ENCODE measurements at places on chromosomes 1 and 21.

- peak; percentile 29 for DNase-seq
Measured at GRCh38 chr1:205680073-205680851, at the start of gene SLC45A3. Gene SLC45A3, minus strand, starts transcription at chr1:205680509. Its CDS starts 15,853 bp downstream, at chr1:205664656.

DNA sequence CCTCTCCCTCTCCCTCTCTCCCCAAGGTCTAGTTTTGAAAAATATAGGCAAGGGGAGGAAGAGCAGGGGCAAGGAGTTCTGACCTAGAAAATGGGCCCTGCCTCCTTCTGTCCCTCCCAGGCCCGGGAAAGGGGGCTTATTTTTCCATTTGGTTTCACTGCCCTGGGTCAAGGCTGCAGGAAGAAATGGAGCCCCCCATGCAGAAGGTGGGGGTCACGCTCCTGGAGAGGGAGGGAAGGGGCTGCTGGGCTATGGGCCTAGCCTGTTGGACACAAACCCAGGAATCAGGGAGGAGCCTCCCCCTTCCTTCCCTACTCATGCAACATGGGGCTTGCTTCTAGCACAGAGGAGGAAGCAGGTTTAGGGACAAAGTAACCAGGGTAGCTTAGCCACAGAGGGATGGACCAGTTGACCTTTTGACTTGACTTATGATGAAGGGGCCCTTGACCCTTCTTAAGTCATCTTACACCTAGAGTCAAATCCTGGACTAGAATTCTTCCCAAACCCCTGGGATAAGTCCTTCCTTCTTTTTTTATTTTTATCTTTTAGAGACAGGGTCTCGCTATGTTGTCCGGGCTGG lies 70.4 kb upstream of the SSBP3 start:
- no peak for DNase-seq

GRCh38 chr21:33753886-33754285 lies 111.6 kb downstream of the ITSN1 start:
- DNase-seq = no peak

DNA sequence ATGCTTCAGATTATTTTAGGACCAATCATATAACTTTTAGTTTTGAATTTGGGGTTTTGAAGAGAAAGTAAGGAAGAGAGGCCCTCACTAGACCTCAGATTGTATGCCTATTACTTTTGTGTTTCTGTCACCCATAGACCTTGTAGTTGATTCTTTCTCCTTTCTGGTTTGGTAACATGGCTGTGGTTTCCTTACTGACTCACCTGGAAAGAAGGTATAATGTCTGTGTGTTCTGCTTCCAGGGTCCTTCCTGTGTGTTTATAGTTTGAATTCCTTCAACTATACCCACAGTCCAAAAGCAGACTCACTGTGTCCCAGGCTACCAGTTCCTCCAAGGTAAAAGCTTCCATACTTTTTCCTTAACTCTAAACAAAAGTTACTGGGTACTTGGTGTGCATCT lies 8.1 kb downstream of the SLC44A3 start:
- no peak for DNase-seq

- DNase-seq = no peak
Measured at GRCh38 chr1:169027607-169028320, 78.7 kb upstream of the ATP1B1 start.

DNA sequence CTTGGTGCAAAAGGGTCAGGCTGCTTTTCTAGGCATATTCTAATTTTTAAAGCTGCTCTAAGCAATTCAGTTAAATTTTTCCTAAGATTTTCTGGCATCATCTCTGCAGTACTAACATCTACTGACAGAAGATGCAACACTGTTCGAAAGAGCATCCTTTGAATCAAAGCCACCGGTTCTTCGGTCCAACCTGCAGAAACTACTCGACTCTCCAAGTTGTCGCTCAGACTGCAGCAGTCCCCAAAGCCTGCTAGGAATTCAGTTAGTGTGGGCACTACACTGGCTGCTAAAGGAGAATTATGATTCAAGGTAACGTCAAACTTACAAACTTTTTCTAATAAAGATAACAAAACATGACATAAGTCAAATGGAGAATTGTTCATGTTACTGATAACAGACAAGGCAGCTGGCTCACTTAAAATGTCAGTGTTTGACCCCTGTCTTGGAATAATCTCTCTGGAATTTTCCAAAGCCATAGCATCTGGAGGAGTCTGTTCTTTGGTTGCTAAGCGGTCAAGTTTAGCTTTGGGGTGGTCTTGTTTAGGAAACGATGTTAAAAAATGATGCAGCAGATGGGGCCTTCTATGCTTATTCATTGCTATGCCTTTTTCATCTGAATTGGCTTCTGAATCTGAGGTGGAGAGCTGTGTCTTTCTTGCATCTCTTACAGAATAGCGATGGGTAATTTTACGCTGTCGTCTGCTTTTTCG lies 56.9 kb downstream of the LYST start:
- no peak for DNase-seq

Data from CD4-positive, alpha-beta T cell treated with Interferon alpha-2 for 1 hour (primary cell).